ENCODE measurements at places on chromosomes 2 and 18.

GRCh38 chr2:1601471-1602277, 142.6 kb downstream of the PXDN start:
- DNase-seq: no peak

GRCh38 chr2:232418466-232419244, 12.0 kb downstream of the ALPG start:
- no peak for DNase-seq

GRCh38 chr2:151809073-151809383, 19.2 kb downstream of the ARL5A start:
- no peak for DNase-seq

- no peak for DNase-seq
Observed at GRCh38 chr2:229578052-229578846, 136.1 kb downstream of the DNER start.

GRCh38 chr2:58812771-58813344, 571.7 kb upstream of the FANCL start:
- DNase-seq: no peak

DNA sequence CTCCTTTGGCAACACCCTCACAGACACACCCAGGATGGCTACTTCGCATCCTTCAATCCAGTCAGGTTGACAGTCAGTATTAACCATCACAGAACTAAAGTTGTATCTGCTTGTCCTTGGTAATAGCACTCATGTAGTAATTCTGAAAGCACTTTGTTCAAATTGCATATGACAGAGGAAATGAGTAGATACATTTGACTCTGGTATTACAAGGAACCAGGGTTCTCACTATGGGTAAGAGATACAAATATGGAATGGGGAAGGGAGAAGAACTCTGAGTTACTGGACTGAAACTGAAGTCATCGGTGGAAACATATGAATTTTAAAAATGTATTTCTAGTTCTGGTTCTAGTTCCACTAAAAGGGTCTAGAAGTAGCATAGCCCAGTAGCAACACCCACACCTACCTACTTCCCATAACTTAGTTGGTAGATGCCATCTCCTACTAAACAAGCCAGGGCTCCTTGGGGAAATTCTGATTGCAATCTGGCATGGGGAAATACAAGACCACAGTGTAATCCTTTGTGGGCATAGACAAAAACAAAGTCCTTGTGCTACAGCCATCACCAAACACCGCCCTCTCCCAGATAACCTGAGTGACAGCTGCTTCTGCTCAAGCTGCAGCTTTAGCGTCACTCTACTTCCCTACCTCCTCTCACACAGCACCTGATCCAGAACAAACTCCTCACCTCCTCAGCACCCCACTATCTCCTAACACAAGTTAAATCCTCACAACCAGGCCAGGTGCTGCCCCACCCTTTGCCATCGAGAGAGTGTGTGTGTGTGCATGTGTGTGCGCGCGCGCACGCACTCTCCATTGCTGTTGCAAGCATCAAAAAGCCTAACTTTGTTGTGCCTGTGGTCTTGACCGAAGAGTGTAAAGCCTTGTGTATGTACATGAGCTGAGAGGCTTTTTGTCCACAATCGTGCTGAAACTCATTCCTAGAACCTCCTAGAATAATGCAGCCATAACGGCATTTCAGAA, 31.4 kb upstream of the CD226 start:
- no peak for DNase-seq

DNA sequence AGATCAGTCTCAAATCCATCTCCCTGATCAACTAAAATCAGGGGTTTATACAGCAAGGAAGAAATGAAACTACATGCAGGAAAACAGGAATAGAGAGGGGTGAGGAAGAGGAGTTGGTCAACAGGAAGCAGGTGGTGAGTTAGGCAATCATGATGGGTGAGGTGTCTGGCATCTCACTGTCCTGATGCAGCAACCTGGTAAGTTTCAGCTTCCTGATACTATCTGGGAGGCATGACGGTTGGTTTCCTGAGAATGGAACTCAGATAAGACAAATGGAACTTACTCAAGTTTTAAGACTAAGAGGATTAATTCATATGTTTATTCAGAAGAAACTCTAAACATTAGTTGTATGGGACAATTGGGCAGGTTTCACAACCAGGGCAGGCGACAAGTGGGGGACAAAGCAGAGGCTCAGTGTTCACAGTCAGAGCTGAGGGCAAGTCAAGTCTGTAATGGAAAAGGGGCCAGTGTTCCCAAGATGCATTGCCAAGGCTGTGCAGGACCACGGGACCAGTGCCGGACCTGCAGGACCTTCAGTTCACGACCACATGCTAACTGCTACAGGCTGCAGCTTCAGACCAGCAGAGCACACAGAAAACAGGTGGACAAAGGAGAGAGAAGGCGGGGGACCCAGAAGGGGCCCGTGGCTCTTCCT, 17.7 kb upstream of the GALM start:
- no peak for DNase-seq

GRCh38 chr18:54239601-54240000, 15.1 kb upstream of the MBD2 start:
- DNase-seq: no peak

GRCh38 chr2:173087214-173087581, 11.6 kb downstream of the MAP3K20 start:
- no peak for DNase-seq

GRCh38 chr2:5287558-5288334, 404.4 kb upstream of the SOX11 start:
- no peak for DNase-seq

GRCh38 chr2:241282555-241282954, 32.9 kb downstream of the HDLBP start:
- no peak for DNase-seq

DNA sequence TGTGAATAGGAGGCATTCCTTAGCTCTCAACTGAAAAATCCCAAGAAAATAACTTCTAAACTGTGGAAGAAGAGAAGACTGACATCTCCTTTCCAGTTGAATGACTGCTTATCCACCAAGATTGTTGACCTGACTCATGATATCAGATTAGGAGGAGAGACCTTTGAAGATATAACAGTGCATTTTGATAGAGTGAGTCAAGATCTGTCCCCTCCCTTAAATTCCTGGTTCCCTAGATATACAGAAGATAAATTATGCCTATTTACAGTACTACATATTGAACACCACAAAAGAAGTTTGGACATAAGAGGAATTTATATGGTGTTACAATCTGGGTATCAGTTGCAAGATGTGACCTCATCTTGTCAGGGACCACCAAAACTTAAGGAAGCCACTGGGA, 285.3 kb upstream of the ZSWIM2 start:
- no peak for DNase-seq

DNA sequence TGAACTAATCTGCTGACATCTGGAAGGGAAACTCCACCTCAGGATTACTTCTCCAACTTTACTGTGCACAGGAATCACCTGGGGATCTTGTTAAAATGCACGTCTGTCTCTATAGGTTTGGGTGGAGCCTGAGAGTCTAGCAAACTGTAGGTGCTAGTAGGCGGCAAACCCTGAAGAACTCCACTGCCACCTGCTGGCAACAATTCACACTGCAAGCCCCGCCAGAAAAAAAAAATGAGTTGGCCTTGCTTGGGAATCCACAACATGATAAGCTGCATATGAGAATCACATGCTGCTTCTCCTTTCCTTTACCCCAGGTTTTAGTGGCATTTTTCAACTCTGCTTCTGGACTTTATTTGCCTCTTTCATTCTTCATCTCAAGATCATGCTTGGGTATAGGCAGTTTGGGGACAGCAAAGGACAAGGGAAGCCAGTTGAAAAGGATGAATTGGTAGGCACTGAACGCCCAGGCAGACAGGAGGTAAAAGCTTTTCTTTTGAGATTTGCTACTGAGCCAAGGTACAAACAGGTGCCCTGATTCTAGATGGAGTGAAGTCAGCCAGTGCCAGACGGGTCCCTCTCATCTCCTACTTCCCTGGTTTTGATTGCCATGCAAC, 88.8 kb downstream of the VIT start:
- DNase-seq: peak; percentile 31

DNA sequence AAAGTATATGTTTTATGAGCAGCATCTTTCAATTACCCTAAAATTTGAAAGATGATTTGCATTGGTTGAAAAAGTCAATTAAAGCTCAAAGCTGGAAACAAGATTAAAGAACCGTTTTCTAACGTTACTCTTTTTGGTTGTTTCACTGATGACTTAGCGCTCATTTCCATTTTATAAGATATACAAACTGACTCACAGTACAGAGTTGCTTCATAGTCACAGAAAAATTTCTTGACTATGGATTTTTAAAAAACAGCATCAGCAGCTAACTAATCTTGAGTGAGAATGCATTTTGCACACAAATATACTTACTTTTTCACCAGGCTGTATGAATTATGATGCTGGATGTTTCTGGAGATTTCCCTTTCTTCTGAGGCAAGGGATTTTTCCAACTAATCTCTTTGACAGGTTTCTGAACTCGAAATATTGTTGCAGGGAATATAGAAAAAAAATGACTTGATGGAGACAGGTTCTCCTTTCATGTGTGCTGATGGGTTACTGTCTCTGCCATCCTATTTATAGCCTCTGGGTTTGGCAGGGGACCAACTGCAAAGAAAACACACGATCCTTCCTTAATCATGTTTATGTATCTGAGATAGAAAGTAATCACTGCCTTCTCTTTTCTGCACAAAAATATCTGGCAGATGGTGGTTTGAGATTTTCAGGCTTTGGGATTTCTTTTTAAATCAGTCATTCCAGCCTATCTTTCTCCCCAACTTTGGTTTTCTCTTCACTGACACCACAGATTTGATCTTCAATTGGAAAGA, 129.4 kb upstream of the DAPL1 start:
- DNase-seq: no peak

GRCh38 chr2:43400508-43400907, 174.1 kb upstream of the ZFP36L2 start:
- DNase-seq: no peak

- no peak for DNase-seq
Observed at GRCh38 chr18:78739115-78739514, 240.5 kb upstream of the SALL3 start.

- DNase-seq: no peak
Observed at GRCh38 chr2:177662895-177663294, 270.3 kb downstream of the AGPS start.

DNA sequence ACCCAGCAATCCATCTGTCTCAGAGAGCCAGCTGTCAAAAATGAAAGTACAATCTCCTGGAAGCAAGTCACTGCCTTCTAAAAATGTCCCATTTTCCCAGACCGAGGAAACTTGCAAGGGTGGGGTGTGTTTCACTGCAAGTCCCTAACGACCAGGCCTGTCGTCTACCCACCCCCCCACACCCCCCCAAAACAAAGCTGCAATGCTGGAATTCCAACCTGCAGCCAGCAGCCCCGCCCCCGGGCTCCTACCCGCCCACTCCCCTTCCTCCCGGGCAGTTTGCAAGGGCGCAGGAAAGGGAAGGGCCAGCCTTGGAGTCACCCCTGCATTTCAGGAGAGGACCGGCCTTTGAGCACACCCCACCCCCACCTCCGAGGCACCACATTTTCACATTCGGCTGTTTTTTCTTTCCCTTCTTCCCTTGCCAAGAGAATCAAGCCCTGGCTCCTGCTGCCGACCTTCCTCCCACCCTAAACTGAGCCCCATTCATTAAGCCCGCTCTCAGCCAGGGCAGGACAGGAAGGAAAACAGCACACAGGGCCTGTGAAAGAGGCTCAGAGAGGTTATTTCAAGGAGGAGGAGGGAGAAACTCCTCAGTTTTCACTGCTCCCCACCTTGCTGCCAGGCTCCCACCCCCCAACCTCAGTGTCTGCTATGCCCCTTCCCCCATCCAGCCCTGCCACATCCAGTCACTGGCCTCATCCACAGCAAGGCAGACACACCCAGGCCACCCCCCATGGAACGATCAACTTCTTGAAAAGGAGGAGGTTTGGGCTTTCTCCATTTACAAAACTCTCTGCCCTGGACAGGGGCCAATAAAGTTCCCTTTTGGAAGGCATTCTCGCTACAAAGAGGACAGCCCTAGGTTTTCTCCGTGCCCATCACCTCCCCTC, 11.3 kb downstream of the SMAD7 start:
- no peak for DNase-seq

DNA sequence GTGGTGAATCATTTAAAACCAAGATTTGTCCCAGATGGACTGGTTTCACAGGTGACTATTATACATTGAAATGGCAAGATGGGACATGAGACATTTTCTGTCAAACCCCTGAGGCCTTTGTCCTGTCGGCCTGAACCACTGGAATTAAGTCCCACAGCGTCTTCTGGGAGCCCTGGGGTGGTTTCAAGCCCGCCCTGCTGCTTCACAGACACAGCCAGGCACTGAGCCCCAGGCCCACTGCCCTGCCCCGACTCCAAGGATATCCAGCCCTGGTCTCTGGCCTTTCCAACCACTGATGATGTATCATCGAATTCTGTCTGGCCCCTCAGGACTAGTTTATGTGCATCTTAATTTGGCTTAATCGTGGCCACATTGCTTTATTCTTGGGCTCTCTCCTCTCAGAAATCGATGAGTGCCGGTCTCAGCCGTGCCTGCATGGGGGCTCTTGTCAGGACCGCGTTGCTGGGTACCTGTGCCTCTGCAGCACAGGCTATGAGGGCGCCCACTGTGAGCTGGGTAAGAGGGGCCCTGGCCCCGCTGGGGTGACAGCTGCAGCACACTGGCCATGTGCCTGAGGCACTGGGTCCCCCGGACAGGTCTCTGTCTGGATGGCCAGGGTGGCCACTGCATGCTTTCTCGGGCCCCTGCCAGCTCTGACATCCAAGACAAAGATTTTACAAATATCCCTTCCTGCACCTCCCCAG, 39.5 kb downstream of the MTERF4 start:
- no peak for DNase-seq

DNA sequence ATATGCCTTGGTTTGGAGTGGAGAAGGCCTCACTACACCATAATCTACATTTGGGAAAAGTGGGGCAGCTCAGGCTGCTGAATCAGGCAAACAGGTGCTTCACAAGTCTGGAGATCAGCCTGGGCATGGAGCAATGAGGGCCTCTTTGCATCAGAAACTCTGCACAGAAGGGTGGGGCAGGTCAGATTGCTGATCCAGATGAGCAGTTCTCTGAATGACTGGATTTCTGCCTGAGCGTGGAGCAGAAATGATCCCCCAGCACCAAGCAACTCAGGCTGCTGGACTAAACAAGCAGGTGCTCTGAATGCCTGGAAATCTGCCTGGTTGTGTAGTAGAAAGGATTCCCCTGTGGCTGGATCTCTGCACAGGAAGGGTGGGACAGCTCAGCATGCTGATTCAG, 605.3 kb upstream of the ZNF804A start:
- no peak for DNase-seq

DNA sequence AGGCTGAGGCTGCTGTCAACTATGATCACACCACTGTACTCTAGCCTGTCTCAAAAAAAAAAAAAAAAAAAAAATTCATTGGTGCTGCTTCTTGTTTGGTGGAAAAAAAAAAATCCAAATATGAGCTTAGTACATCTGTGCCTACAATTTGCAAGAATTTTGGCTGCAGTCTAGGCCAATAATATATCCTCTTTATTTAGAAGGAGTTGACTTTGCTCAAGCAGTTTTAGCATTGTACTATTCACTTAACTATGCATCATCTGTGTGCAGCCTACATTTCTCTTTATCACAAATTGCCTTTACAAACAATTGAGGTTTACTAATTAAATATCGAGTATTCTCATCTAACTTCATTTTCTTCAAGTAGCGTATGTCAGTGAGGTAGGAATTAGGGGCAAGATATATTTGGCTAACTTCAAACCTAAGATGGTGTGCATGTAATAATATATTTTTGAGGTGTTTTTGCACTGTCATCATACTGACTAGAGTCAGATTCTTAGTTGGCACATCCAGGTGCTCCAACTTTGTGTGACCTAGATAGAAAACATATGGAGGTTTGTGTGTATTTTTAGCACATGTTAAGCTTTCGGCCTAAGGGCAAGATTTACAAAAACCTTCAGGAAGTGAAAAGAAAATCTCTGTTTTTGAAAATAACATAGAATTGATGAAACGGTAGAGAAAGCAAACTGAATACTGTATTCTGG, 51.8 kb downstream of the PMS1 start:
- no peak for DNase-seq

GRCh38 chr2:96601382-96602292, 36.5 kb downstream of the KANSL3 start:
- DNase-seq: no peak
